ENCODE measurements at places on chromosomes 16 and 17. TPM values are rescaled to one million over a fixed set of nuclear protein-coding genes. Genes with fewer than 3 reads are reported as not detected.

SULT1A1 gene
- 36.2 TPM for total RNA-seq

SYCE1L gene
- 1.3 TPM for total RNA-seq

STAT5A gene
- total RNA-seq = 130 TPM

PTGES3L gene
- not detected for total RNA-seq

KCNH4 gene
- total RNA-seq = 0.55 TPM

TMEM100 gene
- 36.8 TPM for total RNA-seq

KRT20 gene
- 1.2 TPM for total RNA-seq

ARL5C gene
- total RNA-seq = not detected
